ENCODE measurements at places on chromosomes 2 and 18. TPM values are rescaled to one million over a fixed set of nuclear protein-coding genes. Genes with fewer than 3 reads are reported as not detected.

Gene DUSP19
- 0.45 TPM for total RNA-seq

Gene DNAJC5G
- not detected for total RNA-seq

Gene MFSD2B
- 0.62 TPM for total RNA-seq

Gene GALNT13
- 8.5 TPM for total RNA-seq

Gene TSPYL6
- total RNA-seq, result not detected

Gene FLACC1
- total RNA-seq, result not detected

Gene FBXO15
- total RNA-seq, result 0.75 TPM

Gene GKN2
- 2.2 TPM for total RNA-seq

Gene RNPEPL1
- 67.2 TPM for total RNA-seq

Gene ATP6V1B1
- 2.7 TPM for total RNA-seq

Gene NAT8
- total RNA-seq, result not detected

Gene CHRND
- total RNA-seq, result not detected

Gene PROKR1
- not detected for total RNA-seq

Gene RAB17
- total RNA-seq, result 0.23 TPM

Gene RAX
- not detected for total RNA-seq

Gene TBR1
- total RNA-seq, result not detected

Gene CFC1
- total RNA-seq, result not detected

Gene KANSL1L
- total RNA-seq, result 0.62 TPM

Gene PPP1R7
- 73.1 TPM for total RNA-seq

Data from A549 treated with Mapracorat at 1 μM for 4 hours (cell line).